ENCODE measurements at places on chromosomes 1 and 21. TPM values are rescaled to one million over a fixed set of nuclear protein-coding genes. Genes with fewer than 3 reads are reported as not detected.

The NLRP3 gene
- total RNA-seq, result 0.12 TPM

GRCh38 chr1:26016953-26017545 is 4.5 kb upstream of the EXTL1 start:
- H3K4me3 ChIP-seq, result no peak overlapping the region
- DNase-seq, result peak; percentile 36
- H3K36me3 ChIP-seq, result no peaks in the 10 kb centered on the region
- peak overlapping the region; percentile 36 for H3K27ac ChIP-seq

- H3K36me3 ChIP-seq, result no peaks in the 10 kb centered on the region
- H3K27me3 ChIP-seq, result no peaks in the 10 kb centered on the region
These were observed 19.5 kb downstream of the IFFO2 start for GRCh38 chr1:18936814-18937481.

- peaks cover 10% of the 10 kb centered on the region for H3K4me1 ChIP-seq
- DNase-seq, result no peak
- no peaks in the 10 kb centered on the region for H3K36me3 ChIP-seq
- no peak overlapping the region for H3K27ac ChIP-seq
- peak overlapping the region; percentile 61 for H3K4me3 ChIP-seq
- H3K27me3 ChIP-seq, result no peaks in the 10 kb centered on the region
These were observed 1.3 kb downstream of the GPR157 start for GRCh38 chr1:9127395-9128165.

GRCh38 chr1:98493469-98493868 is 168.1 kb upstream of the SNX7 start:
- no peak overlapping the region for H3K27ac ChIP-seq
- no peaks in the 10 kb centered on the region for H3K27me3 ChIP-seq
- H3K4me3 ChIP-seq, result no peak overlapping the region
- H3K4me1 ChIP-seq, result no peaks in the 10 kb centered on the region
- peak; percentile 1 for DNase-seq
- H3K36me3 ChIP-seq, result no peaks in the 10 kb centered on the region

Data from astrocyte (in vitro differentiated cells and primary cell).